SHP77 treated with DMSO at 0.1 percent for 48 hours (cell line): ENCODE measurements at places on chromosomes 1 and 21.

DNA sequence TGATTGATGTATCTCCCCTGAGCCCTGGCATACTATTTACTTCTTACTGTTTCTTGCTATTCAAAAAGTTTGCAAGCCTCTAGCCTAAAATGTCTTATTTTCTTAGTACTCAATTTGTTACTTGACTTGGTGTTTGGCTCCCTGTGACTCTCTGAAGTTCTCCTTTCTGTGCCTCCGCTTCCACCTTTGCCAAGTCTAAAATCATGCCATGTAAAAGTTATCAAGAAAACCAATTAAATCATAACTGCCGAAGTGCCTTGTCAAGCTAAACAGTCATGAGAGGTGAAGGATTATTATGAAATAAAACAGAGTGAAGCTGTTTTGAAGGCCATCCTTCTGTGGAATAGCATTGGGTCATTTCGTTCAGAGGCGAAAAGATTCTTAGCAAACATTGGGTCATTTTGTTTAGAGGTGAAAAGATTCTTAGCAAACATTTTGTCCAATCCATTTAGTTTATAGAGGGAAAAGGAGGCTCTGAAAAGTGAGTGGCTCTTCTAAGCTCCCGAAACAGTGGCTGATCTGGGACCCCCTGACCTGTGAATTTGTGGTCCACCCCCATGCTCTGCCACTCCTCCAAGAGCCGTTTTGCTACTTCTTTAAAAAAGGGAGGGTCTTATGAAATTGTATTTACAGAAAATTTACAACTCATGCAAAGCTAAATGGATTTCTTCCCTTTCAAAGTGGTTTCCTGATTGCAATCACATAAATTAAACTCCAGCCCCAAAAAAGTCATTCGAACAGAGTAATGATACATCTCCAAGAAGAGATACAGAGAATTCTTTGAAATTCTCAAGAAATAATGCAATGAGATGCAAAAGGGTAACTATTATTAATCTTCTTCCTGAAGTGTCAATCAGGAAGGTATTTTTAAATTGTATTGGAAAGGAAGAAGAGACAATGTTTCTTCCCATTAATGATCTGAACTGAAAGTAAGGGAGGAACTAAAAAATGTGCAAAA lies 141.4 kb downstream of the RUNX1 start:
- no peak for DNase-seq

- DNase-seq = no peak
Measured at GRCh38 chr1:205211839-205212536, 486 bp upstream of the DSTYK start.

GRCh38 chr1:195934817-195935553 lies 673.3 kb downstream of the KCNT2 start:
- DNase-seq = no peak

GRCh38 chr1:26890467-26890796 lies 349 bp upstream of the GPN2 start:
- no peak for DNase-seq

- DNase-seq = peak; percentile 46
Measured at GRCh38 chr1:227999056-227999930, 7.5 kb upstream of the WNT3A start.

DNA sequence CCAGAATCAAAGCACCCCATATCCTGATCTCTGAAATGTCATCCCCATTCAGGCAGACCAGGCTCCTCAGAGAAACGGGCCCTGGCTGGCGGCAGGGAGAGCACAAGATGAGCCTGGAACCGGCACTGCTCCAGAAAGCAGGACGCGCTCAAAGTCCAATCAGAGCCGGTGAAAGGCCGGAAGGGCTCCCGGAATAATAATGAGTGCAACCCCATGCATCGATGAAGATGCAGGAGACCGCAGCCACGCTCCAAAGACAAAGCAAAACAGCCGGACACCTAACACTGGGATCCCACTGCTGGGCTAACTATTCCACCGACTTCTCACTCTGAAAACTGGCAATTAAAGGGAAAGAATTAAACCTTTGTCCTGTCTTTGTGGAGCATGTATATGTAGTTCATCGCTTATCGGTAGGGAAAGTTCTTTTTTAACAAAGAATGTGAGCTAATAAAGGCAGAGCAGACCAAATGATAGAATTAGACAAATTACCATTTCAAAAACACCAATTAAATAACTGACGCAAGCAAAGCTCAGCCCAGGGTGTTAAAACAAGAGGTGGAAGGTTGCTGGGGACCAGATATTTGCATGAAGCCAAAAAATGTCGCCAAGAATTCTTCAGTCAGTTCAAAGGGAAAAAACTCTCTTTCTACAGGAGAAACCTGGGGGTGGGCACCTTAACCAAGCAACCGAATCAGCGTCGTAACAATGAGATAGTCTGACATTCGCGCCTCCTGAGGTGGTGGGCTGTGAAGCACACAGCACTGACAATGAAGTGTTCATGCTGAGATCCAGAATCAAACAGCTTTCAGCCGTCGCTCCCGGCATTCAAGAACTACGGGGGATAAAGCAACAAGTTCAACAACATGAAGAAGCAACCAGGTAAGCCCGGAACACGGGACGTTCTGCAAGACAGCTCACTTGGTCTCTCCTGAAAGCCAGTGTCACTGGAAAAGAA lies 95.2 kb downstream of the NPHP4 start:
- no peak for DNase-seq

- DNase-seq = no peak
Measured at GRCh38 chr1:161505686-161506085, 429 bp downstream of the FCGR2A start.
